ENCODE measurements at places on chromosomes 12 and 14.

DNA sequence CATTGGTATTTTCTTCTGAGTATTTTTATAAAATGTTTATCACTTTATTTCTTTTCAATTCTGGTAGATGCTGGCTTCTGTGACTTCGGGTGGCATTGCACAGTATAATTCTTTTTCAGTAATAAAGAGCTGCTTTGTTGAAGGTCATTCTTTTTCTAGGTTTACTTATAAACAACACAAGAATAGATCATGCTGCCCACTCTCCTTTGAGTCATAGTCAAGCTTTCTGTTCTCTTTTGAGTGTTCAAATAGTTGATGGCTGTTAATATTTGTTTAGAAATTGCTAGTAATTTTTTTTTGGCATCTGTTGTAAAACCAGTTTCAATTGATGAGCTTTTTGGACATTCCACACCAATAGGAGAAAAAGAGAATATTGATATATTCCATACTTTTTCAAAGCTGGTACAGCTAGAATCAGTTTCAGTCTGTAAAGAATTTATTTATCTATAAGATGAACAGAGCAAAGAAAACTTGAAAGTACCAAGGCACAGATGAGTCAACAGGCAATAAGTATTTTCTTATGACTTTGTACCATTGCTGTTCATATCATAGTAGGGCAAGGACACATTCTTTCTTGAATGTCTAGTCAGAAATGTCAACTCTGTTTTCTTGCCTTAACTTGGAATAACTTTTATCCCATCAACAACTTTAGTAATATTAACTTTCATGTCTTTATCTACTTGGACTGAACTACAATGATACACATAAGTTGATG is 513.0 kb upstream of the SEL1L start:
- no peak for DNase-seq

DNA sequence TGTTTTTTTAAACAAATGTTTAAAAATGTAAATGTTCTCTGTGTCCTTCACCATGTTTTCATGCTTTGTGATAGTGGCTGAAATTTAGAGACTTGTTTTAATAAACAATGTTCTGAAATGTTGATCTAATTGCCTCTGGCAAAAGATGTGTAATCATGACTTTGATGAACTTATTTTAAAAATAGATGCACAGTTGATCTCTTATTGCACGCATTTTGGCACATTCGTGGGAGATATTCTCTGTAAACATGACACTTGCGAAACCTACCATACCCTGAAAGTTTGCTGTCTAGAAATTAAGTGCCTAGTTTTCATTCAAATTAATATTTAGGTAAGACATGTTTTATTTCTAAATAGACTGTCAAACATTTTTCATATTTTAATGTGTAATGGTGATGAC is 119.7 kb upstream of the DNM1L start:
- no peak for DNase-seq

DNA sequence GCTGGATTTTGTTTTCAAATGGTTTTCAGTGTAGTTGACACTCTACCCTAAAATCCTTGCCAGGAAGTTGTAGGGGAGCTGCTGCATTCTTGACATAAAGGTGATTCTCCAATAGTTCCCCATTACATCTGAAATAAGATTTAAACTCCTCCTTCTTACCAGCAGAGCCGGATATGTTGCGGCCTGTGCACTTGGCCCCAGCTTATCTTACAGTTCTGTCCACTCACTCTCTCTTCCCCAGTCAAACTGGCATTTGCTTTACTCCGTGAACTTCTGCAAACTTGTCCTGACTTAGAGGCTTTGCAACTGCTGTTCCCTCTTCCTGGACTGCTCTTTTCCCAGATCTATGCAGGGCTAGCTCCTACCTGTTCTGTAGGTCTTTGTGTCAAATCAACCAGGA is 929.5 kb downstream of the VRK1 start:
- DNase-seq: no peak

GRCh38 chr14:64412237-64412636 is 24.1 kb downstream of the MTHFD1 start:
- DNase-seq: no peak

- no peak for DNase-seq
Measured at GRCh38 chr12:109967383-109968031, 28.7 kb downstream of the GIT2 start.

GRCh38 chr14:51547260-51547659 is 104.5 kb upstream of the FRMD6 start:
- DNase-seq: no peak

GRCh38 chr12:27460471-27460978 is 14.0 kb downstream of the SMCO2 start:
- no peak for DNase-seq

DNA sequence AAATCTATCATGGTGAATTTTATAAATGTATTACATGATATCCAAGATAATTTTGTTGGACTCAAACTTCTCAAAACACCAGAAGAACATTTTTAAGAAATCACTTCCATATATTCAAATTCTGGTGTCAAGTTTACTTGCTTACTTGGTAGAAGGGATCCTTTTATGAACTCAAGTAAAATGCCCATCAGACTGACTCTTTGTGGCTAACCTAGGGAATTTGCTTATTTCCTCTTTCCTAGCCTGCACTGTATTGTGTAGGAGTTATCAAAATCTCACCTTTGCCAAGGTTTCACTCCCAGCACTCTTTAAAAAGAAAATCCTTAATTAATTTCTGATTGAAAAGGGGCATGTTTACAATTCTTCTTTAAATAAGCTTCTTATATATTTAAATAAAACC is 196.5 kb downstream of the DUSP6 start:
- DNase-seq: no peak

- DNase-seq: no peak
Measured at GRCh38 chr12:105644770-105645169, 314.3 kb downstream of the C12orf75 start.

DNA sequence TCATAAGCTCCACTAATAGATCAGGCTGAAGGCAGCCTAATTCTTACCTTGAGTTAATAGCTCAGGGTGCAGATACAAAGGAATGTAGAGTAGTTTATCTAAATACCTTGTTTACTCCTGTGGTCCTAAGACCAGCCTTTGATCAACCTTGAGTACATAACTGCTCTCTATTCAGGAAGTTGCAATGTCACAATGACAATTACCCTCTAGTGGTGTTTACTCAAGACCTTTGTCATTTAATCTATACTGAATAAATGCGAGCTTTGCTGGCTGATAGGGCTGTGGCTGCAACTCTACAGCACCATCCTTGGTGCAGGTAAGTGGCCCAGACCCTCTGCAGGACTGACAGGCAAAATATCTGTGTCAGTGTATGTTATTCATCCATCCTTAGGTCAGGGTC is 282.7 kb downstream of the ATXN7L3B start:
- no peak for DNase-seq

GRCh38 chr12:6950401-6950801 is 755 bp upstream of the PTPN6 start:
- DNase-seq: no peak

DNA sequence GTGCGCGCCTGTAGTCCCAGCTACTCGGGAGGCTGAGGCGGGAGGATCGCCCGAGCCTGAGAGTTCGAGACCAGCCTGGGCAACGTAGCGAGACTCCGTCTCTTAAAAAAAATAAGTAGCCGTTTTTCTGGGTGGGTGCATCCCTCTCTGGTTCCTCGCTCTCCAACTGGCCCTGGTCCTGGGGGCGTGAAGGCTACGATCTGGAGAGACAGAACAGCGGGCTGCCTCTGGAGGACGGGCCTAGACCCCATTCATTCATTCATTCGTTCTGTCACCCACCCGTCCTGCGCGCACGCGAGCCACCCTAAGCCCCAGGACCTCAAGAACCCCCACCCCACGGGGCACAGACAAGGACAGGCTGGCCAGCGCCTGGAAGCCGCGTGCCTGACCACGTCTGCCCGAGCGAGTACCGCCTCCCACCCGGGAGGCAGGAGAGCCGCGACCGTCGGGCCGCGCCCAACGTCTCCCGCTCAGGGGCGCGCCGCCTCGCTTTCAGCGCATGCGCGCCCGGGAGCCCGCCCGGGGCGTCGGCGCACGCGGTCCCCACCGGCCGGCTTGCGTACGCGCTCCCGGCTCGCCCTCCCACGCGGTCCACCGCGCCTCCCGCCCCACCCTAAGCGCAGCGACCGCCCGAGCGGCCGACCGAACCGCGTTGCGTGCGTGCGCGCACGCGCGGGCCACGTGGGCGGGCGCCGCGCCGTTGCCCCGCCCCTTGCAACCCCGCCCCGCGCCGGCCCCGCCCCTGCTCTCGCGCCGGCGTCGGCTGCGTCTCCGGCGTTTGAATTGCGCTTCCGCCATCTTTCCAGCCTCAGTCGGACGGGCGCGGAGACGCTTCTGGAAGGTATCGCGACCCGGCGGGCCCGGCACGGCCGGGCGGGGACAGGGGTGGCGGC is at the start of gene RAN:
RAN (plus strand) TSS at position 781 of the 893 bp plus-strand sequence. CDS start 528 bp downstream, outside the sequence.
- peak; percentile 91 for DNase-seq

DNA sequence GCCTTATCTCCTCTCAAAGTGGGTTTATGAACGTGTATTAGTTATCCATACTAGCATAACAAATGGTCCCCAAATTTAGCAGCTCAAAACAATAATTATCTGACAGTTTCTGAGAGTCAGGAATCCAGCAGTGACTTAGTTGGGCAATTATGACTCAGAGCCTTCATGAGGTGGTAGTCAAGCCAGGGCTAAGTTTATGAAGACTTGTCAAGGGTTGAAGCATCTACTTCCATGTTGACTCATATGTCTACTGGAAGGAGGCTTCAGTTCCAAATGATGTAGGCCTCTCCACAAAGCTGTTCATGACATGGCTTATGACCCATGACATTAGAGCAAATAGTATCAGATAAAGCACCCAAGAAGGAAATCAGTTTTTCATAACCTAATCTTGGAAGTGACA is 73.2 kb downstream of the IPO8 start:
- DNase-seq: no peak

- DNase-seq: peak; percentile 75
Measured at GRCh38 chr12:81077686-81078441, at the start of gene ACSS3. Gene ACSS3 (plus strand): TSS chr12:81078079. CDS start chr12:81078121, 42 bp downstream.

DNA sequence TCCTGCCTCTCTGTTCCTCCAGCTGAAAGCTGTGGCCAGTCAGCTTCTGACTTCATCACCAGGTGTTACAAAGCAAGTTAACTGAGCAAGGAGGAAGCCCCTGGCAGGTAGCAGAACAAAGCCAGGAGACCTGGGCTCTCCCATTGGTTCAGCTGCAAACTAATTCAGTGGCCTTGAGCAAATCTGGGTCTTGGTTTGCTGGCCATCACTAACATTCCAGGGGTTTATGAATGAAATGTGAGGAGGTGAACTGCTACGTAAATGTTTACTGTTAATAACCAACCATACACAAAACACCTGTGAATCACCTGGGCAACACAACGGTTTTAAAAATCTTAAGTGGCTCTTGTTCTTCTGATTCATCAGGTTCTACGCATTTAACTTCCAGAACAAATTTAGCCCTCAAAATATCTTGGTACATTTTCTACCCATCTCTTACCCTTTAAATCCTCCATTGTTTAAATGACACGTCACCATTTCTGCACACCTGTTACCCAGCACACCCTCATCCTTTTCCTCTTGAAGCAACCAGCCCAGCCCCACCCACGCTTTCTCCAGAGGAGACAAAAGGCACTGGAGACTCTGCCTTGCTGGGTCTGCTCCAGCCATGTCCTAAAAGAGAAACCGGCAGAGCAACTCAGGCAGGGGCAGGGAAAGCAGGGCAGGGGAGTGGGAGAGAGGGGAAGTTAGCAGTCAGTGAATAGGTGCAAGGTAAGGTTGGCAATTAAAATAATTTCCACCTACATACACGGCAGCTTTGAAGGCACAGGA is 49.3 kb upstream of the TSPAN11 start:
- no peak for DNase-seq

GRCh38 chr12:41903014-41903708 is 241.5 kb downstream of the GXYLT1 start:
- no peak for DNase-seq

DNA sequence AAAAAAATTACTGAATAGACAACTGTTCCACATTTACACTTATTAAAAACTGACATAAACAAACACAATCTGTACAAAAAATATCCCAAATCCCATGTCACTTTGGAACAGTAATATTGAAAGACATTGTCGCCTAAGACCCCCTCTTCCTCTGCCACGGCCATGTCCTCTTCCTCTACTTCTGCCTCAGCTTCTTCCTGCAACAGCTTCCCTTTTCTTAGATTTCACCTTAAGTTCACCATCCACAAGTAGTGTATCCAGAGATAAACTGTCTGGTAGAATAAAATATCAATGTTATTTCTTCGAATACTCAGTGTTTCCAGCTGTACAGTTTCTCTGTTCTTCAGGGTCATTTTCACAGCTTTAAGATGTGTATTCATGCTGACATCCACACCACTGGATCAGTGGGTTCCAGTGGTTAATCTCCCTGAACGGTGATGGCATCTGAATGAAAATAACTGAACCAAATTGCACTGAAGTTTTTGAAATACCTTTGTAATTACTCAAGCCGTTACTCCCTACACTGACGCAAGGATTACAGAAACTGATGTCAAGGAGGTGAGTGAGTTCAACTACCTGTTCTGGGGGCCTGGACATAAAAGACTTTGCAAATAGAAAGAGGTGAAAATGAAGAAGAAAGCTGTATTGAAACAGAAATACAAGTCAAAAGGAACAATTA is 208.5 kb downstream of the C12orf50 start:
- DNase-seq: no peak

GRCh38 chr12:110564471-110564991 is 18.6 kb downstream of the PPTC7 start:
- no peak for DNase-seq

DNA sequence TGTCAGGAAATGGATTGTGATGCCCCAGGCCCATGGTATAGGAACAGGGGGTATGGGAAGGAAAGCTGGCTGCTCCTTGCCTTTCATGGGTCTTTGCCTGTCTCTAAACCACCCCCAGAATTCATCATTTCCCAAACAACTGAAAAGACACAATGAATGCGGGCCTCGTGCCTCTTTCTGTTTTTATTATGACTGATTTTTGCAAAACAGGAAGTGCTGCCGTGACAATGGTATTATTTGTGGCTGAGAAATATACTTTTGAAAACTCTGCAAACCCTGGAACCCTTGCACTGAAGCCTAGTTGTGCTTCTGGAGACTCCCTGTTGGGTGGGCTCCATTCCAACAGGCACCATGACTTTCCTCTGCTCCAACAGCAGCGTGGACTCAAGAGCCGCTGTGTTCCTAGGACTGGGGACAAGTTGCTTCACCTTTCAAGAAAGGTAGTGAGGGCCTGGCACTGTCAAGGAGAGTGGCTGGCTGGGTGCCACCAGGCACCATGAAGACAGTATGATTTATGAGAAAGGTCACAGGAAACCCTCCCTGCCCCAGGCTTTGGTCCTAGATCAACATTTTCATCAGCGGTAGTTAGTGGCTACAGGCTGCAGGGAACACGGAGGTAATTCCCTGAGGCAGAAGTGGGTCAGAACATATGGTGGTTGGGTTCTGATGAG is 4.8 kb upstream of the DGLUCY start:
- no peak for DNase-seq

GRCh38 chr14:29814156-29815015 is 113.3 kb downstream of the PRKD1 start:
- DNase-seq: peak; percentile 74

DNA sequence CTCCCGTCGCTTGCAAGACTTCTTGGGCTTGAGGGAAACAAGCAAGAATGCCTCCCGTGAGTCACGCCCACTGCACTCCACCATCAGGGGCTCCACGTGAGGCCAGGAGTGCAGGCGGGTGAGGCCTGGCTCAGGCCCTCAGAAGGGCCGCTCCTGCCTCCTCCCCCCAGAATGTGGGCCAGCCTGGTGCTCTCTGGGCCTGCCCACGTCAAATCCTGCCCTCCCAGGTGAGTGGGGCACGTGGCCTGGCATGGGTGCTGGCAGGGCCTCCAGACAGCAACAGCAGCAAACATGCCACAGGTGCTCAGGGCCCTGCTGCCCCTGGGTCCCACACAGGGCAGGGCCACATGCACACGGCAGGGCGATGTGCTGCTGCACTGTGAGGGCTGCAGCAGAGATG is 30.6 kb upstream of the BTBD6 start:
- DNase-seq: no peak

GRCh38 chr12:1391722-1392121 is 202.7 kb downstream of the FBXL14 start:
- no peak for DNase-seq

Data from left ventricle myocardium inferior (tissue), 1 donor.